Foreskin keratinocyte (primary cell): ENCODE measurements at places on chromosomes 1 and 21.

DNA sequence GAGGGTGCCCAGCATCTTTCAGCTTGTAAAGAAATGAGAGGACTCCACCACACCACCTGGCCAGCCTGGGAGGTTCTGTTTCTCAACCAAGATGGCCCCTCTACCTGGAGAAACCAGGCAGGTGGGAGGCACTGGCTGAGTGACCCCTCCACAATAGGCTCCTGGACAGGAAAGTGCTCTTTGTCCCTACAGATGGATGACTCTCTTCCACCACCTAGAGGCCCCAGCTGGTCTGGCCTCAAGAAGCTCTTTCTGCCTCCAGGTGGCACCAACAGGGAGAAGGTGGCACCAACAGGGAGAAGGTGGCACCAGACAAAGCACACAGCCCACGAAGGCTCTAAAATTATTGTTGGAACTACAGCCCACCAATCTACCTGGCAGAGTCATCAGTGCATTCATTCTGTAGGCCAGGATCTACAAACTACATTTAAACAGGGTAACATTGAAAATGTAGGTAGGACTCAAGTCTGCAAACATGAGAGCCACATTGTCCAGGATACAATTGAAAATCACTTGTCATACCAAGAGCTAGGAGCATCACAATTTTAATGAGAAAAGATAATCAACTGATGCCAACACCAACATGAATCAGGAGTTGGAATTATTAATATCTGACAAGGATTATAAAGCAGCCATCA, 14.4 kb downstream of the TMPRSS3 start:
- peak; percentile 7 for DNase-seq

- no peak for DNase-seq
These were observed 33.9 kb downstream of the MRAP start for GRCh38 chr21:32332463-32332951.

- DNase-seq = no peak
These were observed 12.6 kb upstream of the MYOG start for GRCh38 chr1:203098445-203098844.

- no peak for DNase-seq
These were observed 95.7 kb upstream of the C1orf105 start for GRCh38 chr1:172324761-172325160.

- no peak for DNase-seq
These were observed 8.5 kb downstream of the AKT3 start for GRCh38 chr1:243841507-243841906.

- DNase-seq = no peak
These were observed 134.0 kb upstream of the ETS2 start for GRCh38 chr21:38671773-38672172.

GRCh38 chr1:31203215-31203614, 36.5 kb downstream of the NKAIN1 start:
- DNase-seq = no peak

GRCh38 chr1:48807554-48808260, 31.0 kb upstream of the BEND5 start:
- no peak for DNase-seq

- no peak for DNase-seq
These were observed 82.8 kb downstream of the WDR4 start for GRCh38 chr21:42796327-42797062.

DNA sequence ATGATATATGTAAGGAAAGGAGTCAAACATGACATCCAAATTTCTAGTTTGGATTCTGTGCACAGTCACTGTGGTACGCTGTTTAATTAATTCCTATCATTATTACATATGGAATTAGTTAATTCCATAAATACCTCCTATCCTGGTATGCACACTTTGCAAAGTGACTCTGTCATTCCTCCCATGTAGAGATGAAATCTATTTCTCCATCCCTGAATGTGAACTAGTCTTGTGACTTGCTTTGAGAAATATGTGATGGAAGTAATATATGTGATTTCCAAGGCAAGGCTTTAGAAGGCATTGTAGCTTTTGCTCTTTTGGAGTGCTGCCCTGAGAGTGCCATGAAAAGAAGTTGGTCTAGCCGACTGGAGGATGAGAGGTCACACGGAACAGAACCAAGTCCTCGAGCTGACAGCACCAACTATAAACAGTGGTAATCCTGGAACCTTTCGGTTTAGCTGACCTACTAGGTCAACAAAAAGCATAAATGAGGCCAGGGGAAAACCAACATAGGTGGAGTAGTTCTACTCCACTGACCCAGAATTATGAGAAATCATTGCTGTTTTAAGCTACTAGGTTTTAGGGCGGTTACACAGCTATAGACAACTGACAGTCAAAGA, 1.5 kb downstream of the SELENOF start:
- DNase-seq = no peak

GRCh38 chr21:45084121-45084520, 9.7 kb downstream of the ADARB1 start:
- no peak for DNase-seq

- peak; percentile 86 for DNase-seq
These were observed 35.5 kb upstream of the PARP1 start for GRCh38 chr1:226443439-226443838.

DNA sequence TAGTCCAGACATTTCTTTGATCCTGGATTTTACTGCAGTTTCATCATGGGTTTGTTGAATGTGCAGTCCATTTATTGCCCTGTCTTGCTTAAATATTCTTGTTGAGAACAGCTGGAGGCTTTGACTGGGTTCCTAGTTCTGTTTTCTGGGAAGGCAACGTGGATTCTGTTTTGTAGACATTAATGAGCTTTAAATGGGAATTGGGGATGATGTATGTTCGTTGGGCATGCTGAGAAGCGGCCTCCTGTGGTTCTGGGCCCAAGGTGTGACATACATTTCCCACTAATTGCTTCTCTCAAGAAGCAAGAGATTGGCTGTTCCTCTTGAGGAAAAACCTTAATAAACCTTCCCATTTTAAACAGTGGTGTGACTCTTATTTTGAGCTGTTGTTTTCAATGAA, 22.9 kb downstream of the INKA2 start:
- no peak for DNase-seq

- DNase-seq = no peak
These were observed 64.7 kb downstream of the CAPZB start for GRCh38 chr1:19420606-19421005.

DNA sequence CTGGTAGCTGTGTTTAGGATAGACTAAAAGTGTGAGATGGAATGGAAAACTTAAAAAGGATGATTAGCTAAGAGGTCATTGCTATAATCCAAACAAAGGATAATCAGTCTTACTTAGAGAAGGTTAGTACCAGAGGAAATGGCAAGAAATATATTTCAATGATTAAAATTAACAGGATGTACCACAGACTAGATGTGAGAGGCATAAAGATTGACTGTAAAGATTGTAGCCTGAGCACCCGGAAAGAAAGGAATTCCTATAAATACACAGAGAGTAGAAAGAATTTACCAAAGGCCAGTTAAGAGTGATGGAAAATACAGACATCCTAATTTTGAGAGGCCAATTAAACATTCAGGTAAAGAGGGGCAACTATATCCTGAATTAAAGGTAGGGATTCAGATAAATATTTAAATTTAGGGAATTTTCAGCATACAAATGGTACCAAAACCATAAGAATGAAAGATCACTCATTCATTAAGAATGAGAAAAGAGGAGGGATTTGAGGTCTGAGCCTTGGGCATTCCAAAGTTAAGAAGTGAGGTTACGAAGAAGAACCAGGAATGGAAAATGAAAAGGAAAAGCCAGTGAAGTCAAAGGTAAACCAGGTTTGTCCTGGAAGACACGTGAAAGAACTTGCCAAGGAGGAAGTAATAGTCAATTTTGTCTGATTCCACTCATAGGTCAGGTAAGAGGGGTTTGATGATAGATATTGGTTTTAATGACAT, 46.4 kb upstream of the RGS1 start:
- no peak for DNase-seq

DNA sequence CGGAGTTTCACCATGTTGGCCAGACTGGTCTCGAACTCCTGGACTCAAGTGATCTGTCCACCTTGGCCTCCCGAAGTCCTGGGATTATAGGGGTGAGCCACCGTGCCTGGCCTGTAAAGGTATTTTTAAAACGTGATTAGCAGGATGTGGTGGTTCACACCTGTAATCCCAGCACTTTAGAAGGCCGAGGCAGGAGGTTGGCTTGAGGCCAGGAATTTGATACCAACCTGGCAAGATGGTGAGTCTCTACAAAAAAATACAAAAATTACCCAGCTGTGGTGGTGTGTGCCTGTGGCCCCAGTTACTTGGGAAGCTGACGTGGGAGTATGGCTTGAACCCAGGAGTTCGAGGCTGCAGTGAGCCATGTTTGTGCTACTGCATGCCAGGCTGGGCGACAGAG, 43.3 kb upstream of the SOD1 start:
- no peak for DNase-seq

GRCh38 chr1:112541299-112541698, 32.5 kb downstream of the WNT2B start:
- DNase-seq = no peak

- DNase-seq = no peak
These were observed 914.9 kb upstream of the NCAM2 start for GRCh38 chr21:20083336-20083735.

- DNase-seq = no peak
These were observed 242.4 kb upstream of the LYPLAL1 start for GRCh38 chr1:218931324-218931723.

DNA sequence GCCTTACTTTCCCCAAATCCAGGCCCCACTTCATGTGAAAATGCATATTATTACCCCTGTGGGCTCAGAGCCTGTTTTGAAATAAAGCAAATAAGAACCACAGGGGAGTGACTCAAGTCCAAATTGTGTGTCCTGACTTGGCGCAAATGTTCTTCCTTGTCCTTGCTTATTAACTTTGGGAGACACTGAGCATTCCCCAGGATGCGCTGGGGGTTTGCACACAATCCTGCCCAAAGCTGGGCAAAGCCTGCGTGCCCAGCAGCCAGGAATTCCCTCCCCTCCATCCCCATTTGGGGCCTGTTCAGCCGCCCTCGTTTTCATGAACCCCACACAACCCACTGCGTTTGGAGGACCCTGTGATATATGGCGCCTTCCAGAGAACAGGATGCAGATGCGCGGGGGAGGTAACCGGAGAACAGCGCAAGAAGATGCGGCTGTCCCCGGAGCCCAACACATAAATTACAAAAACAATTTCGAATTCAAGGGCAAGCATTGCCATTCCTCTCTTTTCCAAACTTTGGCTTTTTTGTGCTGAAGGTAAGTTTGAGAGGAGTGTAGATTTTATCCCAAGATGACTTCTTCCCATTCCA, 42.4 kb upstream of the CLDN14 start:
- DNase-seq = no peak

GRCh38 chr21:46067505-46068201, 30.3 kb upstream of the COL6A2 start:
- DNase-seq = no peak

DNA sequence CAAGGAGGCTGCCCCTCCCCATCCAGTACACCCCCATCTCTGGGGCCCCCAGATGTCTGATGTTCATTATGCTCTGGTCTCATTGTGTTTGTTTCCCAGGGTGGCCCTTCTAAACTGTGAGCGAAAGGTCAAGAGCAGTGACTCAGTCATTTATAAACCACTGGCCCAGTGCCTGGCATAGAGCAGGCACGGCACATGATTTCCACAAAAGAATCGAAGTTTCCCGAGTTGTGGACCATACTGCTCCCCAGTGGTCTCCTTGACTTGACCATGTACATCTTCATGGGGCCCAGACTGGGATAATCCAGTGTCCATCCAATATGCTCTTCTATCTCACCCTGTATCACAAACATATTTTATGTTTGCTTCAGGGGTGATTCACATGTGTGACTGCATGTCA, 153.3 kb downstream of the NR5A2 start:
- DNase-seq = no peak

- peak; percentile 23 for DNase-seq
These were observed 60.9 kb upstream of the RGS2 start for GRCh38 chr1:192747943-192748342.

DNA sequence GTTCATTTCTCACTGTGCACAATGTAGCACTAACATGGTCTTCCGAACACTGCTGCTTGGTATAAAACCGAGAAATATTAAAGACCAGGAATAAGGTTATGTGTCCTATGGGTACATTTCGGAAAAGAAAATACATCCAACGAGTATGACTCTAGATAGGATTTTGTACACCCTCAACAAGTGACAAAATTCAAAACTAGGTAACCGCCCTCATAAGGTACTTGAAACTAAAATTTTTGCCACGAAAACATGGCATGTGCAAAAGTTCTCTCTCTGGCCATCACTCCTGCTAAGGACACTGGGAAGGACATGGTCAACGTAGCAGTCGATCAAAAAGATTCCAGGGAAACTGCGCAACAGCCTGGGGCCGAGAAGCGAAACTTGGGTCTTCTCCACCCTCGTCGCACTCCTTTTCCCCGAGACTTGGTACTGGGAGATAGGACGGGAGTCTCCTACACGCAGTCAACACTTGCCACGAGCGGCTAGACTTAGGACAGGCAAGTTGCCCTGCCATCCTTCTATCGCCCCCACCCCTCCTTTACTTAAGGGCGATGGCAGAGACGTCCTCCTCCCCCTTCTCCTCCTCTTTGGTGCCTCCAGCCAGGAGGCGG, 338 bp upstream of the TOR1AIP1 start:
- DNase-seq = no peak

DNA sequence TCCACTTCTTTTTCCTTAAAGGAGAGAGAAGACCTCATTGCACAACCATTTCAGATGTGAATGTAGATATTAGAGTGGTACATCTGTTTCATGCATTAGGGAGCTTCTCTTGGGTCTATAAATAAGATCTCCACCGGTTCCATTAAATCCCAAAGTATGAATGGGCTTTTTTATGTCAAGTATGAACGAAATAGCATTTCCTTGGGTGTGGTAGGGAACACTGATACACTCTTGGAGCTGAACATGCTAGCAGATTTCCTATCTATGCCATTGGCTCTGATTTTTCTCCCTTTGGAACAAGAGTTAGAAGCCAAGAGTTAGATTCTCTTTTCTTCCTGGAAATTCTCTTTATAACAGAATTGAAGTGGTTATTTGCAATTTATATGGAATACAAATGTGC, 245.6 kb upstream of the ADAMTS5 start:
- no peak for DNase-seq

GRCh38 chr1:237133921-237134320, 91.9 kb downstream of the RYR2 start:
- no peak for DNase-seq

DNA sequence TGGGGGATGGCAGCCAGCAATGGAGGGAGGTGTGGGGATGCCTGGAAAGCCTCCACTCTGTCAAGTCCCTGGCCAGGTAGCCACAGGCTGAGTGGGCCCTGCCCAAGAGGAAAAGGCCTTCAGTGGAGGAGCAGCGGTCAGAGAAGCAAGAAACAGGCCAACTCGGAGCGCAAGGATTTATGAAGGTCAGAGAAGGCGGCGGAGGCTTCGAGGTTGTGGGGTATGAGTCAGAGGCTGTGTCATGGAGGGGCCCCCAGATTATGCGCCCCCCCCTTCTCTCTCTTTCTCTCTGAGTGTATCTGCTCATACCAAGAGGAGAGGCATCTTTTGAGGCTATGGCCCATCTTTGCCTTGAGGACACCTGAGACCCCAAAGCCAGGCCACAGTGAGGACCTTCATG, 99.5 kb downstream of the CASZ1 start:
- DNase-seq = no peak

- DNase-seq = peak; percentile 15
These were observed 36.7 kb downstream of the ERI3 start for GRCh38 chr1:44318097-44319088.

GRCh38 chr1:57422271-57423134, 1.4 kb downstream of the DAB1 start:
- DNase-seq = no peak

- no peak for DNase-seq
These were observed at the start of gene KCNK2 for GRCh38 chr1:215082532-215083382. KCNK2 (plus strand) TSS chr1:215082737; CDS start chr1:215083386, 649 bp downstream.
